H54 (cell line): ENCODE measurements at places on chromosomes 7 and 10.

DNA sequence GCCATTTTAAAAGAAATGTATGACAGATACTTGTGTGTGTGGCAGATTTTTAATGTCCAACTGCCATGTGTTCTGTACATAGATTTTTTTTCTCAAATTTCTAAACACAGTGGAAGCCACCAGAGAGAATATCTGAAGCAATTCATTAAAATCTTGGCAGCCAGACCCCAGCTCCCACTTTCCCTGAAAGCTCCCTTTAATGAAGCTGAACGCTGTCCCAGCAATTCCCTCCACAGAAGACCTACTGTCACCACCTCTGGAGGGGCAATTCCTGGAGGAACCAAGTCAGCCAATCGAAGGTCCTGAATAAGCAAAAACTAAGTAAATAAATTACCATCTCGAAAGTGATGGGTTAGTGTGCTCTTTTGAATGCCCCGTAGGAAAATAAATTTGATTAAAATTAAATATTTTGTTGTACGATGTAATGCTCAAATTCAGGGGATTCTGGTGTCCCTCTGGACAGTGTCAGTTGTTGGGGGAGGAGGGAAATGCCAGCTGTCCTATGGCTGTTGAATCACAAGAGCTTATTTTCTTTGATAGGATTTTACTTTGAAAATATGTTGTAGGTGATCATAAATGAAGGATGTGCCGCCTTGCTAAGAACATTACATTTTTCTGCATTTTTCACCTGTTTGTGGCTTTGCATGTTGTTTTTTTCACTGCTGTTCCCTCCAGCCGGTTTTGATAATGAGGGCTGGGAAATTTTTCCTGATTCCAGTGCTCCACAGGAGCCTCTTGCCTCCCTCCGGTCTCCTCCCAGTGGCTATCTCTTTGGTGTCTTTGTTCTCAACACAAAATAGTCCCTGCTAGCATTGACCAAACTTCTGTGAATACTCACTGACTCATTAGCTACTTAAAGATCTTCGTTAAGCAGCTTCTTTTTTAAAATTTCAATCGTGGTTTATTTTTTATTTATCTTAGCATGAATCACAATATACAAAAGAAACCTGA lies 9.2 kb upstream of the GSAP start:
- no peak for DNase-seq

- DNase-seq = no peak
These were observed 16.5 kb downstream of the ANLN start for GRCh38 chr7:36406156-36406555.

- DNase-seq = no peak
These were observed 301.7 kb downstream of the RPS24 start for GRCh38 chr10:78335371-78335690.

DNA sequence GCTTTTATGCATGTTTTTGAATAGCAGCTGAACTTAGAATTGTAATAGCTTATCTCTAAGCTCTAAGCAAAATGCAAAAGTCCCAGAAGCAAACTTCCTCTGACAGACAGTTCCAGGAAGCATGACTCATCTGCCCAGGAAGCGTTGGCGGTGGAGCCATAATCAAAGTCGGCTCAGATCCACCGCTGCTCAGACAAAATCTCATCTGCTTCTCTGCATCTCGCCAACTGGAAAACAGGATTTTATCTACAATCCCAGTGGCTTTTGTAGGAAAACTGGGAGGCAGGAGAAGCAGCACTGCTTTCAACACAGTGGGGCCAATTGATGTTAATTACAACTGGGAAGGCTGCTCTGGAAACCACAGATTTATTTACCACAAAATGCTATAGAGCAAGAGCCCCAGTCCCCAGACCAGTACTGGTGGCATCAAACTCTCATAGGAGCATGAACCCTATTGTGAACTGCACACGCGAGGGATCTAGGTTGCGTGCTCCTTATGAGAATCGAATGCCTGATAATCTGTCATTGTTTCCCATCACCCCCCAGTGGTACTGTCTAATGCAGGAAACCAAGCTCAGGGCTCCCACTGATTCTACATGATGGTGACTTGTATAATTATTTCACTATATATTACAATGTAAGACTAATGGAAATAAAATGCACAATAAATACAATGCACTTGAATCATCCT lies 99.9 kb downstream of the CUBN start:
- peak; percentile 27 for DNase-seq

- DNase-seq = no peak
These were observed 86.8 kb upstream of the CACNA2D1 start for GRCh38 chr7:82530361-82530760.

DNA sequence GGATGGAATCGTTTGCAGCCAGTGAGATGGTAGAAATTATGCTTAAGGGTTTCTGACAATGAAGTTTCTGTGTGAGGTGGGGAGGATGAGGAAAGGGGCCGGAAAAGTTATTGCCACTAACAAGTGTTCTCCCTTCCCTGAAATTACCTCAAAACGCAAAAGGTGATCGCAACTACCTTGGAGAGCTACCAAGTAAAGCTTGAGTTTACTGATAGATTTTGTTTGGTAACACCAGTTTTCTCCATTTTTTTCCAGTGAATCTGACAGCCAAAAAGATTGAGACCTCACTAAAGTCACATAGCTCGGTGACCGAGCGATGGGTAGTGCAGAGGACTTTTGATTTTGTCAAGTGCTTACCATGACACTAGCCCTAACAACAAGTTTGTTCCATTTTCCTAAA lies 1.6 kb downstream of the SUV39H2 start:
- DNase-seq = no peak

GRCh38 chr7:745431-746154 lies 18.5 kb upstream of the PRKAR1B start:
- no peak for DNase-seq

DNA sequence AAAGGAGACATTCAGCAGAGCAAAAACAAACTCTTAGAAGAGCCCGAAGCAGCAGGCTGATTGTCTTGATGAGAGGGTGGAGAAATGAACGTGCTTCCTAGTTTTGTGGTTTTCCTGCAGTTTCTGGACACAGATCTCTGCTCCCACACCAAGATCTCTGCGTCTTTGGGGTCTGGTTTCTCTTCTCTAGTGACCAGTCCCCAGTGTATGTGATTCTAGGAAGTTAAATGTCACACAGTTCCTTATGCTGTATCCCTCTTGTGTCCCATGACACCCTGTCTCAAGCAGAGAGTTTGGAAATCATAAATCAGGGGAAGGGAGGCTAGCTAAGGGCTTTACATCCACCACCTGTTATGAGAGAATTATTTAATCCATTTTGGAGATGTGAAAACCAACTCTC lies 55.4 kb upstream of the KLF14 start:
- DNase-seq = no peak

- peak; percentile 74 for DNase-seq
These were observed 1.4 kb downstream of the MAGI2 start for GRCh38 chr7:79452032-79452494.

DNA sequence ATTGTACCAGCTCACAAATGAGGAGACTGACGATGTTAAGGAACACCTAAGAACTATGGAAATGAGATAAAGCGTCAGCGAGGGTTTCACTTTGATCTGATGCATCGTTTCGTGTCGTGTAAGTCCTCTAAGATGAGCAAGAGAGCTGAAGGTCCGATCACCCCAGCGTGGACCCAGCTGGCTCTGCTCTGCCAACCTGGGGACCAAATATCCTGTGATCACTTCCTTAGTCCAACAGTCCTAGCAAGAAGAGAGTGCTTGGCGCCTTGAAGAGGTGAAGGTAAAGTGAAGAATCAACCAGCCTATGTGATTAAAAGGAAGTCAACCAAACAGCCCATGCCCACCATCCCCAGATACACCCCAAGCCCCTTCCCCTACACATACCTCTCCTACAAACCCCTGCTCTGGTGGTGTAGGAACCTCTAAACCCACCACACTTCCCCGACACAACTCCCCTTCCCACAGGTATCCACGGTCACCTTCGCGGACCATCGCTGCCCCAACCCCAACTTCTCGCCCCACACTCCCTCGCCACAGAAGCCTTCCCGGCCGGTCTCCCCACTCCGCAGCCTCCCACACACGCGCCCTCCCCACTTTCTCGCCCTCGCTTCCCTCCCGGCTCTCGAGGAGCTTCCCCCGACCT lies 722 bp downstream of the UPF2 start:
- DNase-seq = peak; percentile 16

DNA sequence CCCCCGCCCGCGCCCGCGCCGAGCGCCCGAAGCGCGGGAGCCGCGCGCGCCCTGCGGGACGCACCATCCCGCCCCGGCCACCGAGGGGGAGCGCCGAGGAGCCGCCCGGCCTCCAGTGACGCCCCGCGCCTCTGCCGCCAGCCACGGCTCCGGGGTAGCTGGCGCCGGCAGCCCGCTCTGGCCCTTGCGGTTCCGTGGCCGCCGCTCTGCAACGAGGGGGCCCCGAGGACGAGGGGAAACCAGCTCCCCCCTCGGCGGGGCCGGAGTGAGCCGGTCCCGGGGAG lies at the start of gene PAXIP1:
Gene PAXIP1 (minus strand): TSS at position 33 of the 284 bp plus-strand sequence. CDS start 195 bp downstream, outside the sequence.
- no peak for DNase-seq

DNA sequence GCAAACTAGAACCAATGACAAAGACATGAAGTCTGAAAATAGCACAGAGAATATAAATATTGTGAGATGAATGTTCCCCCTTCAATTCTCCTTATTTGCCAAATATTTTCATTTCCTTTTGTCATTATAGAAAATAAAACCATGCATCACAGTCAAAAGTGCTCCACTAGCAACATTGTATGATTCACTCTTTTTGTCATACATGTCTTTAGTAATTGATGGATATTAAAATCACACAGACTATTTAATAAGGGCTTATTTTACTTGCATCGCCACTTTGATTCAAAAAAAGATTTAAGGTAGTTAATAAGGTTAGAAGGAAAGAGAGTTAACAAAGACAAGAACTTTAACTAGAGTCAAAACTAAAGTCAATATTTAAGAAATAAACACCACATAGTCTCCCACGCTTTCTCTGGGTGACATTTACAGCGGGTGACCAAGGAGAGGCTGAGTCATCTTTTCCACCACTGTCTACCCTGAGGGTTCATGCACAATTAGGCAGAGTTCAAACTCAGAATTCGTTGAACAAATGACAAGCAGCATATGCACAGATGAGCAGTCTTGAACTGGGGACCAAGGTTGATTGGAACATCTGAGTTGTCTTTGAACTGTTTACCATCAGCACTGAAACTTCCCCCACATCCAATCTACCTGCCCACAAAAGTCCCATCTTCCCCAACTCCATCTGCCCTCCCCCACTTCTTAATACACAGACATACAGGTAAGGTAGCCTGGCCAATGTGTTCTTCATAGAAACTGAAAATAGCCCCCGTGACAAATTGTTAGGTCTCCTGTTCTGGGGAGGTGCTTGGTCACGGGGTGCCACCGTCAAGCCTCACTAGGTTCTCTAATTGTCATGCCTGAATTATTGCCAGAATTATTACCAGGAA lies 42.5 kb downstream of the C7orf25 start:
- no peak for DNase-seq
